Fibroblast of the aortic adventitia (primary cell): ENCODE measurements at places on chromosomes 5 and 9. TPM values are rescaled to one million over a fixed set of nuclear protein-coding genes. Genes with fewer than 3 reads are reported as not detected.

DNA sequence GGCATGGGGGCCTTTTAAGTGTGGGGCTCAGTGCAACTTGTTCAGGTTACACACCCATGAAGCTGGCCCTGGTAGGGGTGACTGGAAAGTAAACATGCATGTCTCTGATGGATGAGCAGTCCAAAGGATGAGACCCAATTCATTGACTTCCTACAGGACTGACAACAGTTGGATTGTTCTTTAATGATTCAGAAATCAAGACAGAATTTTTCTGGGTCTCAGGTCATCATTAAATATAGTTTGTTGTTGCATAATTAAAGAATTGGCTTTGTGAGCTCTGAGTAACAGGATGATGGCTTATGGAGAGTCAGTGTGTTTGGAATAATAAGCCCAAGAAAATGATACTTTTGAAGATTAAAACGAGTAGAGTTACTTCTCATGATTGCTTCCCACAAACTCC is 604.2 kb upstream of the CLINT1 start:
- no peak for DNase-seq

DNA sequence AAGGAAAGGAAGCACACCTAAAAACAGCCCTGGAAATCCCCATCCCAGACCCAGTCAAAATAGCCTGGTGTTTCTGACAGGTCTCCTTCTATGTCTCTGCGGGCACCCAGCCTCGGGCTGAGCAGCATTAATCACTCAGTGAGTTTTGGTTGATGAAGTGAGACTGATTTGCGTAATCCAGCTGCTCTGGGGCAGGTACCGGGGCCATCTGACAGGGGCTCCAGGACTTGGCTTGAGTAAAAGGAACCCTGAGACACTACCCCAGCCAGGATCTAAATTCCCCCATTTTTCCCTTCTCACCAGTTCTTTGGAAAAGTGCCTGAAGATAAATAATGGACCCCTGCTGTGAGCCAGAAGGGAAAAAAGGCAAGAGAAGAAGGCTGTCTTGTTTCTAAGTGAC is 596 bp downstream of the SLC28A3 start:
- no peak for DNase-seq

- DNase-seq, result no peak
Observed at GRCh38 chr5:112063191-112063590, 306.2 kb upstream of the NREP start.

IL13 gene
- total RNA-seq, result not detected in 2 replicates
